ENCODE measurements at places on chromosomes 6 and 20.

GRCh38 chr6:82030301-82030700, 217.2 kb downstream of the IBTK start:
- DNase-seq: no peak

GRCh38 chr6:138331984-138332383, 45.7 kb upstream of the SMIM28 start:
- DNase-seq: no peak

DNA sequence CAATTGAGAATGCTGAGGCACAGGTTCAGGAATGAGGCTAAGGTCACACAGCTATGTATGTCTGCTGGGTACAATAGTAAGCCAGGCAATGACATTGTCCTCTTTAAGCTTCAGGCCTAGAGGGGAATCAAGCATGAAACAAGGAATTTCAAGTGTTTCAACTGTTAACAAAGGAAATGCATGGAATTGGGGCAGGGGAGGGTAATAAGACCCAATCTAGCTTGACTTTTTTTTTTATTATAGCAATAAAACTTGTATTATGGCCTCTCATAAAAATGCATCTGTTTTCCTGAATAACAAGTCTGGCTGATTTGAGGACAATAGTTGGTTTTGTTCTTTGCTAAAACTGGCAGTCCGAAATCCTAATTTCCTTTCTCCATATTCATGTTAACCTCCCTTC, 336.7 kb downstream of the CBLN4 start:
- DNase-seq: no peak

DNA sequence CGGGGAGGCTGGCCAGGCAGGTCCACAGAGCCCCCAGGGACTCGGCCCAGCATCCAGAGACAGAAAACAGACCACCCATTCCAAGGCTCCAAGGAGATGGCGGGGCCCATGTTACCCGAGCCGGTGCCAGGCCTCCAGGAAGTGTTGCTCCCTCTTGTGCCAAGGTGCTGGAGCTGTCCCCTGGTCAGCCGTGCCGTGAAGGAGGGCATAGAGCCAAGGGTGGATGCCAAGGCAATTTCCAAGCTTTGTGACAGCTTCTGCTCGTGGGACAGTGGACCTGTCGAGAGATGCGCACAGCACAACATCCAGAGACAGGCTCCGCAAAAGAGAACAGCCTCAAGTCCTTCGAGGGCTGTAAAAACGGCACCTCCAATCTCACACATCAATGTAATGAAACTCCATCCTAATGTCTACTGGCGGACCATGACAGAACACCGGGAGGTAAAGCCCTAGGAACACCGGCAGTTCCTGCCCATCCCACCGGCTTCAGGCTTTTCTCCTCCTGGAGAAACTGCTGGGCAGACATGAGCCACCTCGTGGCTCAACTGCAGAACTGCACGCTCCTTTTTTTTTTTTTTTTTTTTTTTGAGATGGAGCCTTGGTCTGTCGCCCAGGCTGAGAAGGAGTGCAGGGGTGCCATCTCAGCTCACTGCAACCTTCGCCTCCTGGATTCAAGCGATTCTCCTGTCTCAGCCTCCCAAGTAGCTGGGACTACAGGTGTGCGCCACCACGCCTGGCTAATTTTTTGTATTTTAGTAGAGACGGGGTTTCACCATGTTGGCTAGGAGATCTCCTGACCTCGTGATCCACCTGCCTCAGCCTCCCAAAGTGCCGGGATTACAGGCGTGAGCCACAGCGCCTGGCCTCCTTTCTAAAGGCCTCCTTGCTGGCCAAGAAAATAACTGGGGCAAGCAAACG, 30.9 kb upstream of the AVP start:
- peak; percentile 44 for DNase-seq

DNA sequence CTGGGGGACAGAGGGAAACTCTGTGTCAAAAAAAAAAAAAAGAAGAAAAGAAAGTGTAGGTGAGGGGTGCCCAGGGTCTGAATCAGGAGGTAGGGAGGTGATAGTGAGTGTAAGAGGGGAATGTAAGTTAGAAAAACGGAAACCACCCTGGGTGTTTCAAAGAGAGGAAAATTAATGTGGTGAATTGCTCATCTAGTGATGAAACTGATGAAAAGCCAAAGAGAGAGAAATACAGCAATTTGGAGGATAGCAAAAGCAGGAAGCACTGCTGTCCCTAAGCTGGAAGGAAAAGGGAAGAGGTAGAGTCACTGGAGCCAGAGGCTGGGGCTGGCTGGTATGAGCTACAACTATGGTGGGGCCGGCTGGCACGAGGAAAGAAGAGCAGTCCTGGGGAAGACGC, 85.0 kb upstream of the CEP85L start:
- DNase-seq: no peak

DNA sequence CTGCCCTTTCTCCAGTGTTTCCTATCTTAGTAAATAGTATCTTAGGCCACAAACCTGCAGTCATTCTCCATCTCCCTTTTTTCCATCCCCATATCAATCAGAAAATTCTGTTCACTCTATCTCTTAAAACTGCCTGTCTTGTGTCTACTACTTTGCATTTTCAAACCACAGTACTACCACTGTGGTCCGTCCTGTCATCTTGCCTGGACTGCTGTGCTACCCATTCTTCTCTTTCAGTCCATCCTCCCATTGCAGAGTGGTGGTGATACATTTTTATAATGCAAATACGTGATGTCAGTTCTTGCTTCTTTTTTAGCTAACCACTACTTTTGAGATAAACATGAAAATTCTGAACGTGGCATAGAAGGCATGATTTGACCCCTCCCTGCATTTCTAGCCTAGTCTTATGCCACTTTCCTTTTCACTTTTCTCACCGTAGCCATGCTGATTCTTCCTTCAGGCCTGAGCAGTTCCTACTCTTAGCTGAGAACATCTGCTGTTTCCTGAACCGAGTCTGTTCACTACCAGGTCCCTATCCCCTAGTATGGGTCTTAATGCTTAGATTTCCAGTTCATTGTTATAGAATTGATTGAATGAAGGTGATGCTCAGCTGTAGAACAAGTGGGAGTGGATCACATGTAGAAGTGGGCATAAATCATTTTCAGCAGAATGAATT, 13.8 kb downstream of the TBPL1 start:
- no peak for DNase-seq

- no peak for DNase-seq
Measured at GRCh38 chr6:41428336-41428995, 93.1 kb downstream of the NCR2 start.

DNA sequence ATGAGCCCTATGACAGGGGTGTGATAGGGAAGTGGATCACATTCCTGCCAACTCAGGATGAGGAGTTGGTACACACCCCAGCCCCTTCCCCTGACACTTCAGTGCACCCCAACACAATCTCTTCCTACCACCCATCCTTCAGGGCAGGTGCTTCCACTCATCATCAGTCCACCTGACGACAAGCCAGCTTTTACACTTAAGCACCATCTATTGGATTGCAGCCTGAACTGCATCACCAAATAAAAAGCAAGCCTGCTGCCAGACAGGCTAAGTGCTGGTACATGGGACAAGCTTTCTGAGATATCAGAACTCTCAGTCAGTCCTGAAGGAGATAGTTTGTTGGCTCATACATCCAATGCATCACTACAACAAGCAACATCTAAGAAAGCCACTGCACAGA, 69.0 kb upstream of the TMEM200A start:
- DNase-seq: no peak

- DNase-seq: no peak
Measured at GRCh38 chr20:16284385-16285100, 288.7 kb downstream of the KIF16B start.

- no peak for DNase-seq
Measured at GRCh38 chr20:16922834-16923233, 174.7 kb downstream of the OTOR start.

- DNase-seq: no peak
Measured at GRCh38 chr6:104789770-104790190, 69.9 kb downstream of the HACE1 start.

GRCh38 chr6:12119085-12119588, 107.0 kb downstream of the HIVEP1 start:
- DNase-seq: no peak

- no peak for DNase-seq
Measured at GRCh38 chr6:15993716-15994228, 135.1 kb upstream of the MYLIP start.

- no peak for DNase-seq
Measured at GRCh38 chr20:12835999-12836398, 172.8 kb upstream of the SPTLC3 start.

GRCh38 chr6:41191569-41191968, 9.4 kb downstream of the TREML2 start:
- no peak for DNase-seq

DNA sequence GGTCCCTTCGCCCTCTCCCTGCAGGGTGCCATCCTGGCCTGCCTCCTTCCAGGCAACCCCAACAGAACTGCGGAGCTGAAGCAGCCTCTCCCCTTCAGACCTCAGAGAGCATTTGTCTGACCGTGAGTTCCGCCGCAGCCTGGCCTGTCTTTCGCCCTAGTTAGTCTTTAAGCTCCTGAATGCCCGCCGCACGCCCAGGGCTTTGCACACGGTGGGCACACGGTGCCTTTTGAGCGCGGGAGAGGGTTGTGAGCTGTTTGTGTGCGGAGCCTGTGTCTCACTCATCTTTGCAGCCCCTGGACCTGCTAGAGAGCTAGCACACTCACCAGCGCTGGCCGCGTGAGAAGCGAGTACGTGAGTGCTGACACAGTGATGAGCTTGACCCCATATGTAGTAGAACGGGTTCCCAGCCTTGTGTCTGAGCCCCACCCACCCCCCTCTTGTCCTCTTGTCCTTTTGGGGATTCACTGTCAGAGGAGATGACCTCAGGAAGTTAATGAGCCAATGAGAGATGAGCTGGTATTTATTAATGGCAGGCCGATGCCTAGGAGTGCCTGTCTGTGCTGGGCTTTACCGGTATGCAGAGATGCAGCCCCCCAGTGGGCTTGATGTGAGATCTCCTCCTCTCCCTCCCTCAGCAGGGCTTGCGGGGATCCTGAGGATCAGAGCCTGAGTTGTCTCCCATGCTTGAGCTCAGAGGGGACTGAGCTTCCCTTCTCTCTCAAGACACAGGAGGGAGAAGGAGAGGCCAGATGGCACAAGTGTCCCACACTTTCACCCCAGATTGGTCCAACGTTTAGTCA, 249.2 kb downstream of the FARS2 start:
- DNase-seq: no peak

GRCh38 chr6:89368999-89369398, 16.5 kb upstream of the UBE2J1 start:
- no peak for DNase-seq

DNA sequence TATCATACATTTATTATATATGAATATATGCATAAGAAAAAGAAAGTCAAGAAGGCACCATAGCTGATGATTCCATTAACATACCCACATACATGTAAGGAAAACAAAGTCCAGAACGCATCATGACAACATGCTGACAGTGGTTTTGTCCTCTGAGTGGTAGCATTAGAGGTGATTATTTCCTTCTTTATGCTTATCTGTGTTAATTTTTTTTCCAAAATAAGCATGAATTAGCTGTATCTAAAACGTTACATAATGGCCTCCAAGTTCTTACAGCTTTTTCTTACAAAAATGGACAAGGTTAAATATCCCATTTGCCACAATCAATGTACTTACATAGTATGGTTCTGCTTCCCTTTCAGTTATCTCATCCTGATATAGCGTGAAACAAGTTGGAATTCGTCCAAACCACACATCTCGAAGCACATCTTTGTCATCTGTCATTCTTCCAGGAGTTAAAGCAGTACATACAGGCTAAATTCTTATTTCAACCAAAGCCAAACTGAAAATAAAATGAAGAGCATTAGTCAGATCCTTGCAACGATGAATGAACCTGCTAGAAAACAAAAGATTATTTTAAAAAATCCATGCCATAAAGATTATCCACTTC, 9.7 kb downstream of the ATG5 start:
- DNase-seq: no peak

DNA sequence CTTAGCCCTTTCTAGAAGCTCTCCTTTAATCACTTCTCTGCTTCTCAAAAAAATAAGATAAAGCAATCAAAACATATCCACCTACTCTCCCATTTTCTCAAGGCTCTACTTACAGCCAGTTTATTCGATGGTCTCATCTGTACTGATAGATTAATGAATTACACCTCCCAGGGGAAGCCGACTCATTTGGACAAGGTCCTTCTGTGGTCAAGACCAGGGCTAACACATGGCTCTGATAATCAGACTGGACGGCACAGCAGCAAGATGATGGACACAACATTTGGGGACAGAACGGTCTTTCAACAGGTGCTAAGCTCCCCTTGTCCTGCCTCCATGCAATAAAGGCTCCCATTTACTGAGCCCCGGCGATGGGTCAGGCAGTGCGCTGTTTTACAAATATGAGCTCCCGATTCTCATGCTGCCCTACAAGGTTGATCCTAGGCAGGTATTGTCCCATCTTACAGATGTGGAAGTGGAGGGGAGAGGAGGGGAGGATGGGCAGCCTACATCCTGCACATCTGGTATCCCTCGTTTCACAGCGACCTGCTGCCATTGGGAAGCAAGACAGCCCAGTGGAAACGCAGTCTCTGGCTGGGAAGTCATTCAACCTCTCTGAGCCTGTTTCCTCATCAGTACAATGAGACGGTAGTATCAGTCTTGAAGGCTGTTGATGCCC, 15.7 kb downstream of the CPNE5 start:
- no peak for DNase-seq

Measured in neuronal stem cell (in vitro differentiated cells).